ENCODE measurements at places on chromosomes 11 and 22. TPM values are rescaled to one million over a fixed set of nuclear protein-coding genes. Genes with fewer than 3 reads are reported as not detected.

Gene VPREB1
- not detected for total RNA-seq

Gene POU2AF2
- not detected for total RNA-seq

Gene UBQLN3
- total RNA-seq, result not detected

Gene YPEL4
- total RNA-seq, result 0.11 TPM

Gene IFTAP
- total RNA-seq, result 19.8 TPM

Gene PARVG
- total RNA-seq, result 0.11 TPM

Gene ADAMTS8
- not detected for total RNA-seq

Gene NUDT8
- total RNA-seq, result 5.4 TPM

Gene VPS37C
- total RNA-seq, result 7.0 TPM

Gene MYRF
- total RNA-seq, result 0.11 TPM

Gene ROBO3
- total RNA-seq, result 15.0 TPM

Gene MCHR1
- total RNA-seq, result not detected

Gene FADS2
- total RNA-seq, result 32.7 TPM

Gene RAB30
- total RNA-seq, result 14.6 TPM

Gene MYOD1
- total RNA-seq, result not detected

Gene MRGPRX2
- not detected for total RNA-seq

Gene RFPL1
- 0.09 TPM for total RNA-seq

Gene CCDC85B
- total RNA-seq, result 34.1 TPM

Gene ARFIP2
- 37.0 TPM for total RNA-seq

Gene TMEM25
- total RNA-seq, result 11.7 TPM

Gene TRMT112
- 235 TPM for total RNA-seq

Gene CNGA4
- not detected for total RNA-seq

Gene UCP3
- 0.22 TPM for total RNA-seq

Gene ADORA2A
- 1.5 TPM for total RNA-seq

Gene SOX10
- not detected for total RNA-seq

Gene KDM4D
- 0.17 TPM for total RNA-seq

Gene SIDT2
- 10.7 TPM for total RNA-seq

Gene A4GALT
- total RNA-seq, result 51.3 TPM

Gene GTSE1
- 1.3 TPM for total RNA-seq

Gene PLAAT5
- not detected for total RNA-seq

Gene KRTAP5-1
- not detected for total RNA-seq

Gene OR4A16
- not detected for total RNA-seq

Gene C11orf16
- not detected for total RNA-seq

Gene SLC22A12
- total RNA-seq, result not detected

Gene SMC1B
- total RNA-seq, result not detected

Gene RPLP2
- 295 TPM for total RNA-seq

Gene DEFB131B
- not detected for total RNA-seq

Gene SCGB1C1
- total RNA-seq, result not detected

Gene BAIAP2L2
- total RNA-seq, result 0.33 TPM

Gene OR52I1
- total RNA-seq, result not detected

Gene ARHGAP20
- total RNA-seq, result 0.86 TPM

Gene CSNK1E
- 85.9 TPM for total RNA-seq

Gene NLRP14
- total RNA-seq, result not detected

Gene TRIOBP
- total RNA-seq, result 141 TPM

Gene OR4C3
- not detected for total RNA-seq

Gene AIFM3
- total RNA-seq, result not detected

Gene MS4A14
- total RNA-seq, result not detected

All from dermis lymphatic vessel endothelial cell (primary cell).